Myocyte (in vitro differentiated cells): ENCODE measurements at places on chromosomes 6 and 20. TPM values are rescaled to one million over a fixed set of nuclear protein-coding genes. Genes with fewer than 3 reads are reported as not detected.
A peak's percentile ranks its signal among the peaks of the same experiment; 100 is the strongest.

GRCh38 chr6:164502833-164503232 lies 806.6 kb downstream of the C6orf118 start:
- no peak for DNase-seq

DNA sequence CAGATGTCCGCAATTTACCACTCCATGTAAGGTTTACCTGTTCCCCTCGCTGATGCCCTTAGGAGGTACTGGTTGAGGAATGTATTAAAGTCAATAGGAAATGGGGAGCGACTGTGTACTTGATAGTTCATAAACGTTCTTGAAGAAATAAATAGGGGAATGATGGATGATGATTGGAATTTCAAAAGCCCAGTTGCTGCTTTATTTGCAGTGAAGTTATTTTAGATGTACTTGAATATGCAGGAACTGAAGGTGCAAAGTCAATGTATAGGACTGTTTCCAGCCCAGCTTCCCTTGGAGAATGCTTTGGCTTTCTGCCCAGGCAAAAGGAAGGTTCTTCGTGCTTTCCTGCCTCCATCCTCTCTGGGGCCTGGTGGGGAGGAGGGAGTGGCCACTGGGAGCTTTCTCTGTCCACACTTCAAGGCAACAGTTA lies 19.8 kb downstream of the ADGRF5 start:
- no peak for DNase-seq

DNA sequence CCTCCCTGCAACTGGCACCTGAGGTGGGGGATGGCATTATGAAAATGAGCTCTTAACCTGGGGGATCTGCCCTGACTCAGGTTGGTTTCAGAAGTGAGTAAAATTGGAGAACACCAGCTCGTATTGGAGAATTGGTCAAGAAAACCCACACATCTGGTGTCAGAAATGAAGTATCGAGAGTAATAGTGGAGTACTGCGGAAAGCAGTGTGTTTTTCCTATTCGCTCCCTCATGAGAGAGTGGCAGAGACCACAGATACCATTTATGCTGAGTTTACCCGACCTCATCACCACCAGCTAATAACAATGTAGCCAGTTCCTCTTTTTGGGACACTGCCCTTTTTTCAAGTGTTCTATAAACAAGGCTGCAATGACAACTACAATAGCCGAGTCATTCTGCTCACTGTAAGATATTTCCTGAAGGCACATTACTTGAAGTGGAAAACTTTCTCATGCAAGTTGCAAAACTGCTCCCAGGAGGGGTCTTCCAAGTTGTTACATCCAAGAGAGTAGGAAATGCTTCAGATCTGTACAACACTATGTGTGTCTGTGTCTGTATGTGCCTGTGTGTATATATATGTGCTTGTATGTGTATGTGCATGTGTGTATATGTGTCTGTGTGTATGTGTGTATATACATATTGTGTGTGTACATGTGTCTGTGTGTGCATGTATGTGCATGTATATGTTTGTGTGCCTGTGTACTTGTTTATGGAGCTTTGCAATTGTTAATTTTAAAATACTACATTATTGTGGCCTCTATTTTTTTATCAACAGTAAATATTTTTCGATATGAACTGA lies 106.0 kb upstream of the CST7 start:
- no peak for DNase-seq

GRCh38 chr6:43187821-43188220 lies 5.8 kb downstream of the CUL9 start:
- no peak for DNase-seq

- DNase-seq = no peak
These were observed 100.2 kb downstream of the AHI1 start for GRCh38 chr6:135397172-135397952.

- DNase-seq = no peak
These were observed 26.3 kb upstream of the ZFP64 start for GRCh38 chr20:52217689-52218395.

GRCh38 chr6:15252195-15252594 lies 6.3 kb downstream of the JARID2 start:
- DNase-seq = no peak

DNA sequence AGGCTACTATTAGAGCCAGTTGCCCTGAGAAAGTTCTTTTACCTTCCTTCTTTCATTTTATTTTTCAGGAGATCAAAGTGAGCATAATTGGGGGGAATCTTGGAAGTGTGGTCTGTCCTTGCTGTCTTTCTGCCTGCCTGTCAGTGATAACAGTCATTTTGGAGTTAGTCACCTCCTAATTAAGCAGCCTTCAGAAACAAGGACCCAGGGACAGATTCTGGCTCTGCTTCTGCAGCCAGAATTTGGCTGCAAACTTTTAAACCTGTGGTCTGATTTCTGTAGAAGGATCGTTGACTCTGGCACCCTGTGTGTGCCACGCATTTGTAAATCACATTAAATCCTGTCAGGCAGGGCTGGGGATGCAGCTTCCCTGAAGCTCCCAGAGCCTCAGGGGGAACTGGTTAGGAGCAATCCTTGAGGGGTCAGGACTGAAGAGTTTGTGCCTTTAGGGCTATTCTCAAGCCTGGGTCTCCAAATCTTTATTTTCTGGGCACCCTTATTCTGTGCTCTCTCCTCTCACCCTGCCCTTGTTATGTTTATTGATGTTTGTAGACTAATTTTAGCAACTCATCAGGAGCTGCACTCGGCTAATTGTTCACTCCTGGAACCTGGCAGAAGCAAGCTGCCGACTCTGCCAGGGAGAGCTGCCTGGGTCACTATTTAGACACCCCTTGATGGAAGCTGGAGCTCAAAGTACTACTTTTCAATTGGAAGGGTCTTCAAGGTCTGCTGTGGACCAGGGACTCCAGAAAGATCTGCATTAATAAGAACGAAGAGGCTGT lies 6.8 kb downstream of the NOX3 start:
- no peak for DNase-seq

DNA sequence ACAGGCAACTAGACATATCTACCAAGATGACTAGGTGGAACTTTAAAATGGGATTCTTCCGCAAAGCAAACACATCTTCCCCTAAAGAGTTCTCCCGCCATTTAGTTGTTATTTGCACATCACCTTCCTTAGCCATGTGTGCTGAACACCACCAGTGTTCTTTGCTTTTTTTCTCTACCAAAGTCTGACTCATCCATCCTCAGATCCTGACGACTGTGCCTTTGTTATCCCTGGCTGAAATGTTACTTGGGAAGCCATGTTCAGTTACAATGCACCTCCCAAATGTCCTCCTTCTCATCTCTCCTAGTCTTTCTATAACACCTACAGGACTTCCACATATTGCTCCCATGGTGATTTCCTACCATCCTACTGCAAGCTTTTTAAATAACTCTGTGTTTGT lies 593.5 kb upstream of the ARID1B start:
- no peak for DNase-seq

GRCh38 chr6:157148391-157149323 lies 174.7 kb downstream of the TMEM242 start:
- peak; percentile 96 for DNase-seq

DNA sequence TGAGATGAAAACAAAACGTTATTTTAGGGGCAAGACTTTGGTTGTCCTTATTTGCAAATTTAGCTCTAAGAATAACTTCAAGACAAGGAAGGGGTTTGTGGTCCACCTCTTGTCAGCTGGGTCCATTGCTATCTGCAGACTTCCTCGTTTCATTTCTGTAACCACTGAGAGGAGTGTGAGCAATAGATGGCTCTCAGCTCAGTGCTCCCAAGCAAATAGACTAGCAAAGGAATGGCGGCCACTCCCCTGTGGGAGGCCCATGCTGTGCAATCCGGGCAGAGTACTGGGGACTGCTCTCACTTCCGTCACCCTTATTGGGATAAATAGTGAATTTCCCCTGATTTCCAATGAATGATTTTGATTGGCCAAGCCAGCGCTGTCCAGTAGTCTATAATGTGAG lies 176.6 kb downstream of the ZDHHC14 start:
- DNase-seq = no peak

DNA sequence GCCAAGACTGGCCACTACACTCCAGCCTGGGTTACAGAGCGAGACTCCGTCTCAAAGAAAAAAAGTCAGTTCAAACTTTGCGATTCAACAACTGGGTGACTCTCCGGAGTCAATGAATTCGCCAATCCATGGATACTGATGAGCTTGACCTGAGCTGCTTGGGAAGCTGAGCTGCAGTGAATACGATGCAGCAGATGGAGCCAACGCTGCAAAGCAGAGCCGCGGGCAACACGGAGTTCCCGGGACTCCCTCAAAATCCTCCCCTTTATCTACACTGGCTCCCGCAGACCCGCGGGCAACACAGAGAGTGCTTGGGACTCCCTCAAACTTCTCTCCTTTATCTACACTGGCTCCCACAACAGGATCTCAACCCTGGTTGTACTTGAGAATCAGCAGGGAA lies 62.6 kb upstream of the SALL4 start:
- no peak for DNase-seq

GRCh38 chr6:167285077-167285770 lies 5.9 kb upstream of the UNC93A start:
- no peak for DNase-seq

GRCh38 chr6:156554160-156554559 lies 223.0 kb upstream of the ARID1B start:
- no peak for DNase-seq

DNA sequence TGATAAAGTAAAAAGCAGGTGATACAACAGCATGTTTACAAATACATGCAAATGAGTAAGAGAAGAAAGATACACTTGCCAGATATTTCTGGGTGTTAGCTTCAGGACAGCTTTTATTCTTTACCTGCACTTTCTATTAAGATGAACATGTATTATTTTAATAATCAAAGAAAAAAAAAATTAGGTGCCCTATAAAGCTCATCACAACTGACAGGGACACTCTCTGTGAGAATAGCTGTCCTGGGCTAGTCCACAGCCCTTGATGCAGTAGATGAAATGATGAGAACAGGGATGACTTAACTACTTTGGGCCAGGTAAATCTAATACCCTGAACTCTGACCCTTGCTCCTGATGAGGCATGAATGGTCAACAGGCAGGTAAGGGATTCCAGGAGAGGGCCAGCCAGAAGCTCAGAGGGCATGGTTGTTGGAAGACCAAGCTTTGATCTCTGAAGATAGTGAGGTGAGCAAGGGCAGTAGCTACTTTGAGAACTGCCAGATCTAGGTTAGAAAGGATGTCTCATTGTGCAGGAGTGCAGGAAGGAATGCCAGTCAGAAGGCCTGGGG lies 15.6 kb downstream of the NSFL1C start:
- peak; percentile 29 for DNase-seq

DNA sequence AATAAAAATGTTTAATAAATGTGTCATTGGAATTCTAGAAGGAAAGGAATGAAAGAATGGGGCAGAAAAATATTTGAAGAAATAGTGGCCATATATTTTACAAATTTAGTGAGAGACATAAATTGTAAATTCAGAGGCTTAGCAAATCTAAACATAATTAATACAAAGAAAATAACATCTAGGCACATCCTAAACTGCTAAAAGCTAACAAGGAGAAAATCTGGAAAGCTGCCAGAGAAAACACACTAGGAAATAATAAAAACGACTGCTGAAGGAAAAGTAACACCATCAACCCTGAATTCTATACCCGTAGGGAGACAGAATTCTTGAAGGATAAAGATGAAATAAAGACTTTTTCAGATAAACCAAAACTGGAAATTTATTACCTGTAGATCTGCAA lies 23.8 kb downstream of the CYB5R4 start:
- no peak for DNase-seq

GRCh38 chr20:32522776-32523612 lies 62.1 kb downstream of the NOL4L start:
- peak; percentile 93 for DNase-seq

DNA sequence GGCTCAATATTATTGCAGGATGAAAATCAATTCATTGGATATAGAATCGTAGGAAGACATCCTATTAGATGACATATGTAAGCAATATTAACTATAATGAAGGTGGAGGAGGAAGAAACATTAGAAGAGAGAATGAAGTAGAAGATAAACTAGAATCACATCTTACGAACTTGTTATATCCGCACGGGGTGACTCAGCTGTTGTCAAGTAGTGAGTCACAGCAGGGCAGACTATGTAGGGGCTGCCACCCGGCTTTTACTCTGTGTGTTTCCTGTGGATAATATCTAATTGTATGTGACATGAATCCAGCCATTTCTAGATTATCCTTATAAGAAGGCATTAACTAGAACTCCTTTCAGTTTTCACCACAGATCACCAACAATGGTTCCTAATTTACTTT lies 520.2 kb downstream of the DOK5 start:
- no peak for DNase-seq

DNA sequence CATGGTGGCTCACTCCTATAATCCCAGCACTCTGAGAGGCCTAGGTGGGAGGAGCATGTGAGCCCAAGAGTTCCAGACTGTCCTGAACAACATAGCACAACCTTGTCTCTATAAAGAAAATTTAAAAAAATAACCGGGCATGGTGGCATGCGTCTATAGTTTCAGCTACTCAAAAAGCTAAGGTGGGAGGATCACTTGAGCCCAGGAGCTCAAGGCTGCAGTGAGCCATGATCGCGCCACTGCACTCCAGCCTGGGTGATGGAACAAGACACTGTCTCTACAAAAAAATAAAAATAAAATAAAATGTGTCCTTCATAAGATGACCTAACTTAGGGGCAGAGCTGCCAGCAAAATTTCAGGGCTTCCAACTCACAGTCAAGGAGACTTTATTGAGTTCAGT lies 12.6 kb downstream of the ID4 start:
- no peak for DNase-seq

DNA sequence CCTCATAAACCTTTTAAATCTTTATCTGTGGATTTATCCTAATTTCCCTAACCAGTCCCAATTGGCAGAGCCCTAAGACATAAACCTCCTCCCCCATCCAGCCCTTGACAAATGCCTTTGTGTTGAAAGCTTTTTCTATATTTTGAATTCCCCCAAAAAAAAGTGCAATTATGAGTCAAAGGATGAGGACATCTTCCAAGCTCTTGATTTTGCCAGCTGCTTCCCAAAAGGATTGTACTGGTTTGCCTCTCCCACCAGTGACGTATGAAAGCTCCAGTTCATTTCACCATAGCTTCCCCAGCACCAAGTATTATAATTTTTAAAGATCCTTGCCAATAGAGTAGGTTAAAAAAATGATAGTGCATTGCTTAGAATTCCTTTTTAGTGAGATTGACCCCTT lies 38.9 kb downstream of the SIRPA start:
- peak; percentile 35 for DNase-seq

DNA sequence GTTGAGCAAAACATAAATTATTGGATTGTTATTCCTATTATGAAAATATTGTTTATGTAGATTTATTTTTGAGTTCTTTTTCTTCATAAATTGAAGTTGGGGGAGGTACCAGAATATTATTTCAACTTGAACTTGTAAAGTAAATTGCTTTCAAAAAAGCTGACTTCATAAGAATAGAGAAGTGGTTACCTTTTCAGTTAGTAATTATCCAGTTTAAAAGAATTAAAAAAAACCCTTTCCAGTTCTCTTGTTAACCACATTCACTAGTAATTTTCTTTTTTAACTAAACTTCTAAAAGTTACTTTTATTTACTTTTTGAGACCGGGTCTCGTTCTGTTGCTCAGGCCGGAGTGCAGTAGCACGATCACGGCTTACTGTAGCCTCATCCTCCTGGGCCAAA lies 124.3 kb downstream of the CDKAL1 start:
- DNase-seq = no peak

The EPB41L1 gene
- 8.3 and 8.8 TPM in 2 replicates for total RNA-seq

The SMOC2 gene
- not detected in 2 replicates for total RNA-seq

The TMEM151B gene
- total RNA-seq = not detected in 2 replicates

The SLC22A3 gene
- not detected in 2 replicates for total RNA-seq

The ZNF334 gene
- total RNA-seq = not detected in 2 replicates

The B3GALT4 gene
- 0.21 TPM in 1 of 2 replicates, not detected in the other for total RNA-seq

The CD109 gene
- 32.3 and 49.0 TPM in 2 replicates for total RNA-seq

The BNIP5 gene
- not detected in 2 replicates for total RNA-seq

The LY6G6D gene
- total RNA-seq = not detected in 2 replicates

The NCOA6 gene
- total RNA-seq = 8.9 and 10.5 TPM in 2 replicates

The CD40 gene
- 0.62 and 0.64 TPM in 2 replicates for total RNA-seq

The TTI1 gene
- 20.0 and 21.8 TPM in 2 replicates for total RNA-seq

The PRDM13 gene
- total RNA-seq = not detected in 2 replicates

The LY6G6C gene
- not detected in 2 replicates for total RNA-seq
